ENCODE measurements at places on chromosomes 2 and 18.

DNA sequence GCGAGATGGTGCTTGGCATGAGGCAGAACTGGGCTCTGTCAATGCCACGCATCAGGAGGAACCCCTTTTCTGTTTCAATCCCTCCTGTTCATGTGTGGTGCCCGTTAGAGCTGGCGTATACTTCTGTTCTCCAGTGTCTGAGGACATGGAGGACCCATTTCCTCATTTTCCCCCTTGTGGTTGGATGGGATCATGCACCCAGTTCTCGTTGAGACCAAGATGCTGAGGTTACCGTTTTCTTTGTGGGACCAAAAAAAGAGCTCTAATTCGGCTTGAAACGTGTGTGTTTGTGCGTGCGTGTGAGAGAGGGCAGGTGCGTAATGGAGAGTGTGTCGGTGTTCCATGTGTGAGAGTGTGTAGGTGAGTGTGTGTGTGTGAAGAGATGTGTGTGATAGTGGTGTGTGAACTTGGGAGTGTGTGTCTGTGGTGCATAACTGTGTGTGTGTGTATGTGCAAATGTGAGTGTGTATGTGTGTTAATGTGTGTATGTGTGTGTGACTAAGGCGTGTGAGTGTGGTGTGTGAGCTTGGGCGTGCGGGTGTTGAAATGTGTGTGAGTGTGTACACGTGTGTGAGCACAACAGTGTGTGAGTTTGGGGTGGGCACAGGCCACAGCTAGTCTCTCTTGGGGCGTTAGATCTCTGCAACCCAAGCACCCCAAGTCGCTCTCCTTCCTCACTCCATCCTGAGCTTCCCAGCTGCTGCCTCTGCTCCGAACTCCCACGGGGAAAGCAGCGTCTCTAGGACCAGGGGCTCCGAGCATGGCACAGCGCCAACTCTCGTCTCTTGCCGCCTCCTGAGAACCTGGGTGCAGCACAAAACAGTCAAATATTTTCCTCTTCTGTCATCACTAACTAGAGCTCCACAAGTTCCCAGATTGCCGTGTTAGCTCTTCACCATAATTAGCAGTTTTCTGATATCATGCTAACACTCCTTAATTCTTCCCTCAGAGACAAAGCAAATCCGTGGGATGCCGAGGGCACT is 75.8 kb downstream of the LONRF2 start:
- DNase-seq: no peak

DNA sequence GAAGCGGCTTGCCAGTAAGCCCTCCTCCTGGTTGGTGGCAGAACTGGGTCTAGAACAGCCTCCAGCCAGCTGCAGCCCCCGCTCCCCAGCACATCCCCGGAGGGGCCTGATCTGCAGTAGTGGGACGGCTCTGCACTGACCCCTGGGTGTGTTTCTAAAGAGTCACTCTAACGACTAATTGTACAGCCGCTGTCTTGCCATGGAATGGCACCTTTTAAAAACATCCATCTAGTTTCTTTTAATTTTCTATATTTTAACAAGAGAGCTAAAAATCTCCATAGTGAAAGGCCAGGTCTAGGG is 82.0 kb downstream of the MTCL1 start:
- no peak for DNase-seq

DNA sequence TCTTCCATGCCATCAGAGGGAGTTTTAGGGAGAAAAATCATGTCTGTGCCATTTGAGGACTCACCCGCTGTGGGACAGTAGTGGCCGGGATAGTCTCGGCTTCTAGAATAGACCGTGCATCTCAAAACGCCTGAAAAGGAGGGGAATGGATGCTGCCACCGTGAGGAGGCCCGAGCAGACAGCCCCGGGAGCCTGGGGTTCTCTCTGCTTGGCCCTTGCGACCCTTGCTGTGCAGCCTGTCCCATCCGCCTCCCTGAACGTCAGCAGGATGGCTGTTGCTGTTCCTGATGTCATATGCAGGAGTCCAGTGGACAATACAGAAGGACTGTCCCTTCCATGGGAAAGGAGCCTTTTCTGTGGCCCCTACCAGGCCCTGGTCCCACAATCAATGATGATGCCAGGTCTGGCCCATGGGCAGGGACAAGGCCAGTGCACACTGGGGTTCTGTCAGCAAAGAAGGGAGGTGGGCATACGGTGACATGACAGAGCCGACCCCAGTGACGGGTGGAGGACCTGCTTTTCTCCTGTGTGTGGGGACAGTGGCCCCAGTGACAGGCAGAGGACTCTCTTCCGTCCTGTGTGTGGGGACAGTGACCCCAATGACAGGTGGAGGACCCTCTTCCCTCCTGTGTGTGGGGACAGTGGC is 58.8 kb downstream of the ACKR3 start:
- DNase-seq: no peak

- DNase-seq: peak; percentile 63
Measured at GRCh38 chr2:102615620-102616436, 3.5 kb upstream of the SLC9A2 start.

GRCh38 chr18:4720518-4720917 is 265.4 kb upstream of the DLGAP1 start:
- DNase-seq: no peak

DNA sequence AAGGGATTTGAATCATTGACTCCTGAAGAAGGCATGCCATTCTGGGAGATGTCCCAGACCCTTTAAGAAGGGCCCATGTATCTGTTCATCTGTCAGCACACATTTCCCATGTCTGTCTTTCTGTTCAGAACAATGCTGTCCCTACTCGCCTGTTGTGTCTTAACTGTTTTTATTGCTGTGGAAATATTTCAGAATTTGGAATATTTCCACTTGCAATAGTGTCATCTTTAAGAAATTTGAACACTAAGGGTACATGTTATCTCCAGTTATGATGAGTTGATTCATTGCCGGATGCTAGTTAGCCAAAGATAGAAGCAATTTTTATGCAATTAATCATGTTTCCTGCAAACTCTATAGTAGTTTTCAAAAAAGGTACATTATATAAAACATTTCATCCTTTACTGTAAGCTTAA is 36.9 kb upstream of the NT5C1B start:
- DNase-seq: peak; percentile 71

DNA sequence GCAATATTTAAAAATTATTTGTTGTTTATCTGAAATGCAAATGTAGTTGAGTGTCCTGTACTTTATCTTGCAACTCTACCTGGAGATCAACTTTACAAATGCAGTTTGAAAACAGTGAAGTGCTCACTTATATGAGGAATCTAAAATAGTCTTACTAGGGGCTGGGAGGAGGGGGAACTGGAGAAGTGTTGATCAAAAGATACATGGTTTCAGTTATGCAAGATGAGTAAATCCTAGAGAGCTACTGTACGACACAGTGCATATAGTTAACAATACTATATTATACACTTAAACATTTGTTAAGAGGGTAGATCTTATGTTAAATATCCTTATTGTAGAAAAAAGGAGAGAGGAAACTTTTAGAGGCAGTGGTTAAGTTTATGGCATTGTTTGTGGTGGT is 241.9 kb downstream of the BCL11A start:
- DNase-seq: no peak

DNA sequence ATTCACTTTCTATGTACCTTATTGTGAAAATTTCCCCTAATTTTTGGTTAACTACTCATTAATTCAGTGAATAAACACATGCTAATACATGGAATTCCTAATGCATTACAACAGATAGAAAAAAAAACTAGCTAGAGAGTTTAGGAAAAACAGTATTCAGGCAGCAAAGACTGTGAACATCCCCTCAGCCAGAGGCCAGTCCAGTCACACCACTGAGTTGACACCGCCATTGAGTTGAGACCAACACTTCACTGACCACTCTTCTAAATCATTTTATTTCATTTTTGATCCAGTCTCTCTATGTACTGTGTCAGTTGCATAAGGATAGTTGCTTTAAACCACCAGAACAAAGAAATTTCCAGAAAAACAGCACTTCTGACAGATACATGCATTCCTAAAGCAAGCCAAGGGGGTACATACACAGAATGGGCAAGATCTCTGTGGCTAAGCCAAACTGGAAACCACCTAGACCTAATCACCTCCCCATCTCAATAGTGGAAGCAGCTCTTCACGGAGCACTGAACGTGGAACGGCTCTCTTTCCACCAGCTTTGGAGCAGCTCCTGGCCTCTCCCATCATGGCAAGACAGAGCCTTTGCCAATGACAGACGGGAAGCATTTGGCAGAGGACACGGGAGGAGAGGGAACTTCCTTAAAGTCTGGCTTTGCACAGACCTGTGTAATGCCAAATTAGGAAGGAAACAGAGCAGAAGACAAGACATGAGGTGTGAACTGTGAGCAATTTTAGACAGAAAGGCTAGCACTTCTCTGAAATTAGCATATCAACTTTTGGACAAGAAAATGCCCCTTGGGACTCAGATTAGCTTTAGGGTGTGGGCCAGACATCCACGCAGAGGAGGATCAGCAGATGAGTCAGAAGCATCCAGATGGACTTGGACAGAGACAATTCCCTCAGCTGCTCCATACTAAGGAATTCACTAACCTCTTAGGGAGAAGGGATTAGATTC is 36.4 kb downstream of the CACNB4 start:
- peak; percentile 92 for DNase-seq

GRCh38 chr2:232516551-232516950 is 3.6 kb upstream of the PRSS56 start:
- no peak for DNase-seq

DNA sequence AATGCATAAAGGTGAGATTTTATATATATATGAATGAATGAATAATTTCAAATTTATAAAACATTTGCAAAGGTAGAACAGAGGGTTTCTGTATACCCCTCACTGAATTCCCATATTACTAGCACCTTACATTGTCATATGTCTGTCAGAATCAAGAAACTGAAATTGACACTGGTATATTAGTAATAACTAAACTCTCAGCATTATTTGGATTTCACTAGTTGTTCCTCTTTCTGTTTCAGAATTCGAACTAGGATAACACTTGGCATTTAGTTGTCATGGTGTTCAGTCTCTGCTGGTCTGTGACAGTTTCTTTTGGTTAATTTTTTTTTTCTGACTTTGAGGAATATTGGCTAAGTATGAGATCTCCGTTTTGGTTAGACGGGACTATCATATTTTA is 275.9 kb downstream of the DCC start:
- DNase-seq: no peak

Measured in AG10803 (cell line).